Right cardiac atrium (tissue), 5 donors: ENCODE measurements at places on chromosomes 3 and 15. TPM values are rescaled to one million over a fixed set of nuclear protein-coding genes. Genes with fewer than 3 reads are reported as not detected.

GPR160 gene
- 0.48 TPM for total RNA-seq

LRTM1 gene
- total RNA-seq, result not detected

DNA sequence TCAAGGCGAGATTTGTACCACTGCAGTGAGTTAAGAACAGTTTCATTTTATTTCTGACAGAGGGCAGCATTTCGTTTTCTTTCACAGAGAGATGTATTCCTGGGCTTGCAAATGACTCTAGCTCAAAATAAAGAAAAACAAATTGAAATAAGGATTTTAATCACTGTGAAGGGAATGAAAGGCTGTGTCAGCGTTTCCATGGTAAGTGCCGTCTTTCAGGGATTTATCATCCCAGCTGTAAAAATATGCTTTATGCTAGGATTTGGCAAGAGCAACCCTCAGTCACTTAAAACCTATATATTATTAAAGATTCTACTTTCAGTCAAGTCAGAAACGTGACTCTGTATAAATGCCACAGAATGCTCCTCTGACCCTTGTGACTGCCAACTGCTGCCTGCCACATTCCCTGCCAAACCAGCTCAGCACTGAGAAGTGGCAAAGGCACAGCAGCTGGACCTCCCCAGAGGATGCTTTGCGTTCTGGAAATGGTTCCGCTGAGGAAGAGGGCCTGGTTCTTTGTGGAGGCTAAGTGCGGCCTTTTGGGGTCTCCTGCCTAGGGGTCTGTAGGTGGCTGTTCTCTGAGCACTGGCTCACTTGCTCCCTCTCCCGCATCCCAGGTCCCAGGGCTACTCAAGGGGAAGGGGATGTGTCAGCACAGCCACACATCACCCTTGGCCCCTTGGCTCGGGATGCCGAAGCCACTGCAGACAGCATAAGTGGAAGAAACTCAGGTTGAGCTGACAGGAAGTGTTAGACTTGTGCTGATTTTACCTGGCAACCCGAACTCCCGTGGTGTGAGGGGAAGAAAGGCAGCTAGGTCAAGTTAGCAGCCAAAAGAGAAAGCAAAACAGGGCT, 56.6 kb upstream of the POMGNT2 start:
- no peak for DNase-seq

DNA sequence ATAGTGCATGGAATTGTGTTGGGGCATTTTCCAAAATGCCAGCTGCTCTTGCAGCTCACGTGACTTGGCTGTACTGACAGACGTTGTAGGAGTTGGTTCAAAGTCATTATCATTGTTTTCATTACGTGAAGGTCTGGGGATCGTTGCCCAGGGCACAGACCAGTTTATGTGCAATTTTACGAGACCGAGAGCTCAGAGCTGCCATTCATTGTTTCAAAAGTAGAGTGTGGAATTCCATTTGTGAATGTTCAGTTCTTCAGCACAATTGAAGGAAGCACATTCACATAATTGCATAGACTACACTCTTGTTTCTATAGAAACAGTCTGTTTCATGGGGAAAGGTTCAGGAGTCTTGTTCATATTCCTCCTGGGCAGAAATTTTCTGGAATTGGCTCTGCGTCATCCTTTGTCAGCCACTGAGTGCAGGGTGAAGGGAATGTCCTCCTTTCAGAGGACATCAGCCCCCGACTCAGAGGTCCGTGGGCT, 54.5 kb downstream of the GABRG3 start:
- no peak for DNase-seq

GRCh38 chr15:90192961-90193786, 8.0 kb upstream of the SEMA4B start:
- peak; percentile 60 for DNase-seq

DNA sequence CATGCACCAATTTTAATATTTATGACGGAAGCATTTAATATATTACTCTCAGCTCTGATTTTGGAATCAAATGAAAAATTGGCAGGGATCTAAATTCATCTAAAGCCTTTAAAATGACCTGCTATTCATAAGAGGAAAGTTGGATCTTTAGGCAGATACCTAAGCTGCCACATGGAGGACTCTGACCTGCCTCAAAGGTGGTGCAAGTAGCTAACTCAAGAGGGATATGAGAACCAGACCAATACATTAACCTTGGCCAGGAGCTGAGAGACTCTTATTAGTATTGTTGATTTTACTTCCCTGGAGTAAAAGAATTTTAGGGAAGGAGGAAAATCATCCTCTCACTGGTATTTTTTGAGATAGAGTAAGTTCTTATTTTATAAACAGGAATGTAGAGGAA, 17.7 kb downstream of the ZNF654 start:
- DNase-seq, result no peak

DNA sequence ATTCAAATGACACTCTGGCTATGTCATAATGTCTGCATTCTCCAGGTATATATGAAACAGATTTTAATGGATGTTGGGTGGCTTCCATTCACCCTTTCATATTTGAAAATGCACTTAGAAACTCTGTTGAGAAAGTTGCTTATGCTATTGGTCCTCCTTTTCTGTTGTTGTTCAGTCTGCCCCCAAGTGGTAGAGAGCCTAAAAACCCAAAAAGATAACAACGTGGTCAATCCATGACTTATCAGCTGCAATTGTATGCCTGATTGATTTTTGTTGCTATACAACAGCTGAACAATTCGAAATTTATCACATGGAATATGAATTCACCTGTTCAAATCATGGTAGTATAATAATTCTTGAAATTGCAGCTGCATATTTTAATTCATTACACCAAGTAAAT, 279.8 kb downstream of the ROBO2 start:
- DNase-seq, result no peak

CTXND1 gene
- 3.9 TPM for total RNA-seq

GRCh38 chr3:13008155-13008995, 64.9 kb downstream of the IQSEC1 start:
- peak; percentile 44 for DNase-seq

DNA sequence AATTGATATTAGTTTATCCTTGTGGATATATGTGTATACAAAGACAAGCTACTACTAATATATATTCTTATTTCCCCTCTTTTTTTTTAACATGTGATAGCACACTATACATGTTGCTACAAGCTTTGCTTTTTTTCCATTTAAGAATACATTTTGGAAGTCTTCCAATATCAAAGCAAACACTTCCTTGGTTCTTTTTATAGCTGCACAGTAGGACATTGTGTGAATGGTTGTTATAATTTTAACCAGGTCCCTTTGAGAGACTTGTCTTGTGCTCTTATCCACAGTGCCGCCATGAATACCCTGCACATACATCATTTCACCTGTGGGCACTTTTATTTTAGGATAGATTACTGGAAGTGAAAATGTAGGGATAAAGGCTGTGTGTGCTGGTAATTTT, 88.7 kb downstream of the CACNA2D3 start:
- no peak for DNase-seq

GRCh38 chr3:119748991-119749390, 32.9 kb upstream of the NR1I2 start:
- no peak for DNase-seq

DNA sequence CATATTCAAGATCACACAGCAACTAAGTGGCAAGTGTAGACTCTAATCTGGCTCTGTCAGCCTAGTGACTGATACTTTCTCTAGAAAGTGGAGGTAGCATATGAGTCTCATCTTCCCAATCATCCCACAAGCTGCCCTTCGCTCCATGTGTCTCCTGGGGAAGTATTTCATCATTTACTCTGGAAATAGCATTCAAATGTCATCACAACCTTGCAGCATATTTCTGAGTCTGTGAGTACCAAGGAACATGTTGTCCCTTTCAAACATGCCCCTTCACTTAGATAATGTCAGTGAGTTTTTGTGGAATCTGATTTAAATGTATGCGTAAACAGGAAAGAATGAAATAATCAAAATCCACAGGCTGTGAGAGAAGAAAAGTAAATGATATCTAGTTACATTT, 322.9 kb downstream of the SLC9A9 start:
- DNase-seq, result no peak

- DNase-seq, result no peak
Observed at GRCh38 chr15:98419173-98419780, 229.1 kb upstream of the IGF1R start.

DNA sequence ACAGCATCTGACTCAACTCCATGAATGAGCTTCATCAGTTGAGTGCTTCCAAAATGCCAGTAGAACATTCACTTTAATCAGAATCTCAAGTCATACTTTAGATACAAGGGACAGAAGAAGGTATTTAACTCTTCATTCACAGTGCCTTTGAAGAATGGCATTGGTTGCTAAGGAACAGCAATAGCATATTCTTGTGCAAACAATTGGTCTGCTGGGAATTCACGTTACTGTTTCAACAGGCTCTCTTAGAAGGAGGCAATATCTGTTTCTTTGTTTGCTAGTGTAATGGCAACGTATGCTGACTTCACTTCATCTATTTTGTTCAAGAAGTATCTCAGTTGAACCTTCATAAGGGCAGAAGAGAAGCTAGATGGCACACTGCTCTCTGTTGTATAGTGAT, 113.9 kb downstream of the TMEM108 start:
- no peak for DNase-seq

SPINK8 gene
- not detected for total RNA-seq

DNA sequence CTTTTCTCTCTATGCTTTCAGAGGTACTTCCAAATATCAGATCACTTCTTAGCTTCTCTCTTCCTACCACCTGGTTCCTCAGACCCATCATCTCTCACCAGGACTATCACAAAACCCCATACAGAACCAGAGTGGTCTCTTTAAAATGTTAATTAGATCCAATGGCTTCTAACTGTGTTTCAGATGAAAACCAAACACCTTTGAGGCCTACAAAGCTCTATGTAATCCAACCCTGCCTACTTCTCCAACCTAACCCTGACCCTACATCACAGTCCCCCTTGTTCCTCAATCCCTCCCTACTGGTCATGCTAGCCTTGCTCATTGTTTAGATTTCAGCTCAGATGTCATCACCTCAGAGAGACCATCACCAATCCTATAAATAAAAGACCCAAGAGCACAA, 34.8 kb downstream of the SUMF1 start:
- DNase-seq, result no peak

- no peak for DNase-seq
Observed at GRCh38 chr3:108406661-108407206, 103.7 kb downstream of the MYH15 start.

DNA sequence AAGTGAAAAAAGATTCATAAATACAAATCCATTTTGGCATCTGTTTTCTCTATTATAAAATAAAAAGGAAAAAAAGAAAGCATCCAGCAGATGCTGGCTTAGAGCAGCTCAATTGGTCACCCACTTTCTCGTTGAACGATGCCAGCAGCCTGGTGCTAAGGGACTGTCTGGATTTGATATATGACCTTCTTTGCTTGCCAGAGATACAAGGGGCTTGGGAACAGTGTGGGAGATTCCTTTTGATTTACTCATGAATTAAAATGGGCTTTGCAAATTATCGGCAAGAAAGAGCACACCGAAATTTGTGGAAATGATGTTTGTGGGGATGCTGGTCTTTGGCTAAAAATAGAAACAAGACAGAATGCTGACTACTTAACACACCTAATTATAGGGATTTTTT, 210.3 kb upstream of the STT3B start:
- DNase-seq, result no peak

- DNase-seq, result peak; percentile 78
Observed at GRCh38 chr3:152266221-152266995, 2.3 kb upstream of the MBNL1 start.
